ENCODE measurements at places on chromosomes 6 and 20.

DNA sequence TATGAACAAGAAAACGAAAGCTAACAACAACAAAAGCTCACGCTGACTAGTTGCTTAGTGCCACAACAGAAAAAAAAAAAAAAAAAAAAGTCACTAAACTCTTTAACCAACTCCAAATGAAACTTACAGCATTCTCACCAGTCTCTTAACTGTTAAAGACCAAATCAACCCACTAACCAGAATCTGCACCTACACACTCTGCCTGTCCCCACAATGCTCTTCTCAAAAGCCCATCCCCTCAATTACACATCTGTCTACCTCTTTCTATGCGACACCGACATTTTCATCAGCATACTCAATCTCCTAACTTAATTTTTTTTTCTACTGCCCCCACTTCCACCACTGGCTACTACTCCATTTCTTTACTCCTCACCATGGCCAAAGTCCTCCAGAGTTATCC is 34.3 kb downstream of the NOL7 start:
- no peak for DNase-seq

DNA sequence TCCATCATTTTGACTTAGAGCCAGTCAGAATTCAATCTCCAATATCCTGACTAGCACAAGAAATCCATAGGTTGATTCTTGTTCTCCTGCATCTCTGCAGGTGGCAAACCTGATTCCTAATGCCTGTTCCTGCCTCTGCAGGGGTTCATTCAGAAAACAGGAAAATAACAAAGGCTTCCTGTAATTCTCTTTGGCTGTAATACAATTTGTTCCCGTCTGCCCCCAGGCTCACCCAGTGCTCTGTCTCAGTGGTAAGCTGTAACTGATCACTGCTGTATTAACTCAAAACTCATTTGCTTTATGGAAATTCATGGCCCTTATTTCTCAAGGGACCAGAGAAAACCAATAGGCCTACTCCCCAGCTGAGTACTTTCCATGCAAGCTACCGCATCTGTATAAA is 88.6 kb downstream of the OPRM1 start:
- DNase-seq, result no peak

DNA sequence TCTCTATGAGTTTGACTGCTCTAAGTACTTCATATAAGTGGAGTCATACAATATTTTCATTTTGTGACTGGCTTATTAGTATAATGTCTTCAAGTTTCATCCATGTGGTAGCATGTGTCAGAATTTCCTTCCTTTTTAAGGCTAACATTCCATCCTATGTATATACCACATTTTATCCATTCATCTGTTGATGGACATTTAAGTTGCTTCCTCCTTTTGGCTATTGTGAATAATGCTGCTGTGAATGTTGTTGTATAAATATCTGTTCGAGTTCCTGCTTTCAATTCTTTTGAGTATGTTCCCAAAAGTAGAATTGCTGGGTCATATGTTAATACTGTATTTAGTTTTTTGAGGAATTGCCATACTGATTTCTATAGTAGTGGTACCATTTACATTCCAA is 79.5 kb downstream of the PTPRA start:
- DNase-seq, result no peak

- DNase-seq, result no peak
Observed at GRCh38 chr6:63636518-63637021, 968 bp downstream of the PHF3 start.

DNA sequence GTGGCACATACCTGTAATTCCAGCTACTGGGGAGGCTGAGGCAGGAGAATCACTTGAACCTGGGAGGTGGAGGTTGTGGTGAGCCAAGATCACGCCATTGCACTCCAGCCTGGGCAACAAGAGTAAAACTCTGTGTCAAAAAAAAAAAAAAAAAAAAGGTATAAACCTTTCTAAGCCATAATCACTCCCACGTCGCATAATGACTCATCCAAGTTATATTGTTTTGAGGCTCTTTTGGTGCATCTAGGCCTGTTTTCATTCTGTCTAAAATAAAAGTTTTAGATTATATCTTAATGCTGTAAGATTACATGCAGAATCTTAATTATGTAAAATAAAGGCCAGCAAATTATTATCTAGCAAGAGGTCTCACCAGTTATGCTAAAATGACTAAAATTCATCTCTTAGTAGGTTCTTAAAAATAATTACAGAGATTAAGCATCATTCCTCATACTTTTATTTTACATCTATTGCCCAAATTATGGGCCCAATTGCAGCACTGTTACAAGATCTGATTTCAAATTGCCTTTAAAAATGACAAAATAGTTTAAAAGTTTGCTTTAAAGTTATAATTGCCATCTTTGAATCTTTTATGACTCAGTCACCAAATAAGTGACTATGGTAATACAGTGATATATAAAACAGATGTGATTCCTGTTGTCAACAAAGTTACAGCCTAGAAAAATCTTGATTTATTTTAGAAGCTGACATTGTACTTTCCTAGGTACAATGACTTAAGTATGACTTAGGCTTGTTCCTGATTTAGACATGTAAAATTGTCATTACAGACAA is 10.4 kb upstream of the SUMO4 start:
- DNase-seq, result no peak

DNA sequence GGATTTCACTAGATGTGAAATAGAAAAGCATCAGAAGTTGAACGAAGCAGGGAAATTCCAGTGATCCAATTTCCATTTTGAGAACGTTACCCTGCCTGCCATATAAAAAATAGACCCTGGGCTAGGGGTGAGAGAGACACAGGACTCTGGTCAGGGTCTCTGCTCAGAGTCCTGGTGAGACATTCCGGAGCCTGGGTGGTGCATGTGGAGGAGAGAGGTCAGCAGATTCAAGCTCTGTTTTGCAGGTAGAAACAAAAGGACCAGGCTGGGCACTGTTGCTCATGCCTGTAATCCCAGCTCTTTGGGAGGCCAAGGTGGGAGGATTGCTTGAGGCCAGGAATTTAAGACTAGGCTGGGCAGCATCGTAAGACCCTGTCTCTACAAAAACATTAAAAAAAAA is 17.9 kb downstream of the PKIG start:
- DNase-seq, result no peak

- no peak for DNase-seq
Observed at GRCh38 chr6:139753198-139753861, 378.9 kb upstream of the CITED2 start.

DNA sequence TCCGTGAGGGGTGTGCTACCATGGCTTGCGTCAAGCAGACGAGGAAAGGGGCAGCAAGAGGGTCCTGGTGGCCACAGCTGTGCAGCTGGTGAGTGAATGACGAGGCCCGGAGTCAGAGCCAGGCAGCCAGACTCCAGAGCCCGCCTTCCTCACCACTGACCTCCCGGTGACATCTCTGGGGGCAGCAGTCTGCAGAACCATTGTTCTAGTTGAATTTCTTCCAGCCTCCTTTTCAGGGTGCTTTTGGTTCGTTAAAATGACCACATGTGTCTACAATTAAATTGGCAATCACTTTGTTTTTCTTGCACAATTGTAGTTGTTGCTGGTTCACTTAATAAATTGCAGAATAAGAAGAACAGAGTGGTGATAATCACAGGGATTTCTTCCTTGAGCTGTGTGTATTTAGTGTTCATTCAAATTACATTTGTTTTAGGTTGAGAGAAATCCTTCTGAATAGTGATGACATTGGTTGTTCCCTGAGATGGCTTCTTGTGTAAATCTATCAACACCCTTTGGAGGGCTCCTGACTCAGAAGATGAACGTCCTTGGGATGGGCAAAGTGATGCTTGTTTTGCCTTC is 96.4 kb downstream of the TULP4 start:
- DNase-seq, result no peak

- DNase-seq, result no peak
Observed at GRCh38 chr6:43806043-43806757, 36.2 kb downstream of the VEGFA start.

DNA sequence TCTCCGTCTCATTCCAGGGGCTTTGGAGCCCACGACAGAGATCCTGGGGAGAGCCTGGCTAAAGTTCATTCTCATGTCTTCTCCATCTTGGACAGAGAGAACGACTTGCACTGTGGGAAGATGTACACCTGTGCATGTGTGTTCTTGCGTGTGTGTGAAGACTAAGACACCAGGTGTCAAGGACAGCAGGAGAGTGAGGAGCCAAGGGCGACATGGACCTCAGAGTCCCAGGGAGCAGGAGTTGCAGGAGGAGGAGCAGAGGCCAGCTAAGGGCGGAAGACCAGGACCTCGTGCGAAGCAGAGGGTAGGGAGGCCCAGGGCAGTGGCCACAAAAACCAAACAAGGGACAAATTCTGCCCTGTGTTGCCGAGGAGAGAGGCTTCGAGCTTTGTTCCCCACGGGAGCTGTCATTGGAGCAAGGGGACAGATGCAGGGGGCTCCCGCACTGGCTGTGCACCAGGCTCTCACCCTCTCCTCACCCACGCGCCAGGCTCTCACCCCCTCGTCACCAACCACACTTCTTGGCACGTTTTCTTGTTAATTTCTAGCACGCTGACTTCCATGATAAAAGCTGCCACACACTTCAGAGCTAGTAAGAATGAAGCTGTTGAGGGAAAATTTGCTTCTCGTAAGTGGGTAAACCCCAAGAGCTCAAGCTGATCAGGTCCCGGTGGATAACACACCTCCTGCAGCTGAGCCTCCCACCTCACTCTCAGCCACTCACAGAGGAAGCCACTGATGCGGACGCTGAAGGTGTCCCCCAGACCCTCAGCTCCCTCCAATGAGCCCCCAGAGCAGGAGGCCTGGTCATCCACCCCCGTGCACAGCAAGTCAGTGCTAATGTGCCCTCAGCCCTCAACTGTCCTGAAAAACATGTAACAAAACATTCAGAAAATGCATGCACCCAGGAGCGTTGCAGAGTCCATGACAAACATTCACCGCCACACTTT is 62.6 kb downstream of the DLL1 start:
- DNase-seq, result no peak

DNA sequence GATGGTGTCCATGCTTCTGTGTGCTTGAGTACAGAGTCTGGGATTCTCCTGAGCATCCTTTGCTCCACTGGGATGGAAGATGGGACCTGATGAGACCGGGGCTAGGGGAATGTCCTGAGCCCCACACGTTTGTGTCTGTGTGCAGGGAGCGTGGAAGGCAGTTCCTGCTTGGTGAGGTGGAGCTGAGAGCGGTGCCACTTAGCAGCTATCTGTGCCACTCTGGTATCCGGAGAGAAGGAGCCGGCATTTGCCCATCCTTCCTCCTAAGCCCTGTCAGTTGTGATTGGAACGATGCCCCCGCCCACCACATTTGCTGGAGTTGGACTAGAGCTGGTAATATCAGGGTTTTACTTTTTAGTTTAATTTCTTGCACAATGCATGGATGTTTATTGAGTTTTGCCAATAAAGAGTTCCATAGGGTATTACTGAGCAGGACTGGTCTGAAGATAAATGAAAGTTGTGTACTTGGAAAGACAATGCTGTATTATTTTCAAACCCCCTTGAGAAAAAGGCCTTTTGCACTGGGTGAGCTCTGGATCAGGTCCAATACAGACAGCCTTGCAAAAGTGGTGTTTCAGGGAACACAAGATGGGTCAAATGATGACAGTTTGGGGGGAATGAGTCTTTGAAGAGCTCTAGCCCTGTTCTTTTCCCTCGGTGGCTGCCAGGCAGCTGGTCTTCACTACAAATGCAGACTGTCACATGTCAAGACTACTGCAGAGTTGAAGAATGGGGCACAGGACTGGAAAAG is 130.8 kb downstream of the SYCP2 start:
- no peak for DNase-seq

- DNase-seq, result no peak
Observed at GRCh38 chr6:41790045-41790444, 2.6 kb downstream of the TOMM6 start.

- DNase-seq, result no peak
Observed at GRCh38 chr20:21450572-21450971, 53.2 kb upstream of the NKX2-4 start.

DNA sequence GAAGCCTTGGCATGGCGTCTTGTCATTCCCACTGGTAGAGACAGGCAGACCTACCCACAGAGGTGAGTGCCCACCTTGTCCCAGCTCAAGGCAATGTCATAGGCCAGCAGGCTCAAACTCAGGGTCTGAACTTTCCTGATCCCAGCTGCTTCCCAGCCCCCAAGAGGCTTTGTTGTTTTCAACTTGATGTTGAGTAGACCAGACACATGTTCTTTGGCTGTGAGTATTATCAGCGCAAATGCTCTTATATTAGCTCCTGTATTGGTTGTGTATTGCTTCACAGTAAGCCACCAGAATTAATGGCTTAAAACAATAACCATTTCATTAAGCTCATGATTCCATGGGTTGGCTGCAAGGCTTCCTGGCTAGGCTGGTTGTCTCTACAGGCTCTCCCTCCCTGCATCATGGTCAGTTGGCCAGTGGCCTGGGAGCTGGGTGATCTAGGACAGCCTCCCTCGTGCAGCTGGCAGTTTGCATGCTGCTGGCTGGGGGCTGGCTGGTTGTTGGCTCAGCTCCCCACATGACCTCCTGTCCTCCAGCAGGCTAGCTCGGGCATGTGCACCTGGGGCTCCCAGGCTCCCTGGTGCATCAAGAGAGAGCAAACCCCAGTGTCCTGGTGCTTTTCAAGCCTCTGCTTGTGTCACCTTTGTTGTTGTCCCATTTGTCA is 21.6 kb downstream of the TOX2 start:
- no peak for DNase-seq

- no peak for DNase-seq
Observed at GRCh38 chr6:17021539-17021889, 80.3 kb upstream of the STMND1 start.

GRCh38 chr6:144559865-144560593 is 274.9 kb downstream of the UTRN start:
- DNase-seq, result no peak

DNA sequence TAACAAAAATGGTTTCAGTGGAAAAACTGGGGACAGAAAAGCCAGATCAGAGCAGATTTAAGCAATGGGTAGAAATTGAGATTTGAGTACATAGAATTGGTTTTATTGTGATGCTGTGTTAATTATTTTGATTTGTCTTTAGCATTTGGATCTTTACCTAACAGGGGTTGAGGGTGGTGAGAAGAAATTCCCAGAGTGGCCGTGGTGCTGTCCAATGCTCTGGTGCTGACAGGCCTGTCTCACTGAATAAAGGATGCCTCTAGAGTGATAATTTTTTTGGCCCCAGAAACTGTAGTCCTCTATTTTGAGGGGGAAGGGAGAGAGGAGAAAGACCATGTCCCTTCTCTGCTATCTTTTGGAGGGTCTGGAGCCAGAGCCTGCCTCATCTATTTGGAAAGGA is 79.1 kb downstream of the LYRM2 start:
- DNase-seq, result no peak

- DNase-seq, result no peak
Observed at GRCh38 chr6:132011582-132011981, 60.4 kb upstream of the CCN2 start.

DNA sequence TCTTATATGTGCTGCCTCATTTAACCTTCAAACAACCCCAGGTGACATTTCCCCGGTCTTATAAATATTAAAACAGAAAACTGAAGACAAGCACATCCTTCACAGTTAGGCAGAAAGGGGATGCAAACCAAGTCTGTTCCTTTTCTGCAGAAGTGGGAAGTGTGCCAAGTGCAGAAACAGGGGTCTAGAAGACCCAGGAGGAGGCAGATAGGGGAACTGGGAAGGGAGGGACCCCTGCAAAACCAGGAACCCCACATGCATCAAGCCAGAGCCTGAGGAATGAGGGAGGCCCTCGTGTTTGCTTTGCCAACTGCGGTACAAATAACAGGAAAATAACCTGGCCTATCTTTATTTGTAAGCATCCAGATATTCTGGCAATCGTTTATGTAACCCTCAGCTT is 17.0 kb upstream of the CST3 start:
- DNase-seq, result no peak

- DNase-seq, result no peak
Observed at GRCh38 chr20:59084041-59084850, 41.7 kb upstream of the PRELID3B start.

GRCh38 chr20:9359561-9360308 is 154.7 kb upstream of the LAMP5 start:
- DNase-seq, result no peak
